Activated CD4-positive, alpha-beta T cell treated with anti-CD3 and anti-CD28 coated beads for 4 hours (primary cell): ENCODE measurements at places on chromosomes 16 and 17.

- no peak for DNase-seq
Observed at GRCh38 chr17:77740481-77740880, 218.0 kb upstream of the TNRC6C start.

DNA sequence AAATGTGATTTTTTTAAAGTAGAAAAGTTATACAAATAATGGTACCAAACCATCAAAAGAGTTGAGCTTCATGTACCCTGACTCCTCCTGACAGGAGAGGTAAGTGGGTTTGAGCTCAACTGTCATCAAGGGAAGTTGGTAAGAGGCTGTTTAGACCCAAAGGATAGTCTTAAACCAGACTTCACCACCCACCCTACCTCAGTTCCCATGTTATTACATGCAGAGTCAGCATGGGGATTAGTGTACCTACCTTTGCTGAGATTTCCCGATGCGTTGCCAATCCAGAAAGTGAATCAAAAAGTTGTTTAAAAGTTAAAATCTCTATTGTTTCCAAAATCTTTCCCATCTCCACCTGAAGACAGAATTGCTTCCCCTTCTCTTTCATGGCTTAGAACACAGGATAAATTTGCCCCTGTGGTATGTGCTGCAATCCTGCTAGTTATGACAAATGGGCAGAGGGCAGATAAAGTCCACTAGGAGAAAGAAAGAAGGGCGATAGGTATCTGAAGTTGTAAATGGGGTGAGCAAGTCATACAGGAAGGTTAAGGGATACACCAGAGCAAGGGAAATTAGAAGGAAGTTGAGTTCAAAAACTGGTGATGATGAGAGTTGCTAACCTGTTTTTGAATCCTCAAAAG is 72.8 kb downstream of the NEUROD2 start:
- DNase-seq: no peak

DNA sequence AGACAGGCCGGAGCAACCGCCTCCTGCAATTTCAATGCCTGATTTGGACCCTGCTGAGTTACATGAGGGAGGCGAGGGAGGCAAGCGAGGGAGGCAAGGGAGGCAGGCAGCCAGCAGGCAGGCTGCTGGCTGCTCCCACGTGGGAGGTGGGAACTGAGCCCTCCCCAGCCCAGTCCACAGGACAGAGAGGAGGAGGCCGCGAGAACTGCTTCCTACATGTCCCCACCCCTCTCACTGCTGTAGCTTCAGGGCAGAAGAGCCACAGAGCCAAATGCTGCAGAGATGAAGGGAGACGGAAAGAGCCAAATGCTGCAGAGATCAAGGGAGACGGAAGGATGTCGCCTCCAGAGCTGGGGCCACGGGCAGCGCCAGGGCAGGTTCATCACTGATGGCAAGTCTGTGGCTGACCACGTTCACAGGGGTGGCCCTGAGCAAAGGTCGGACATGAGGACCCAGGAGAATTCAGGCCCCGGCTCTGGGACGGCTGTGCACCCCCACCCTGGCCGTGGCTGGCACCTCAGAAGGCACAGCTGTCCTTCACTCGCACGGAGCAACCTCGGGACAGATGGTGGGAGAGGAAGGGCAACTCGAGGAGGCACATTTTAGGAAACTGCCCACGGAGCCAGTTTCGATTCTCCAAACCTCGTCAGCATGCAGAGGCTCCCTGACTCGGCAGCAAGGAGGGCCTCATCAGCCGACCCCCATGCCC is 21.5 kb downstream of the RPH3AL start:
- no peak for DNase-seq

DNA sequence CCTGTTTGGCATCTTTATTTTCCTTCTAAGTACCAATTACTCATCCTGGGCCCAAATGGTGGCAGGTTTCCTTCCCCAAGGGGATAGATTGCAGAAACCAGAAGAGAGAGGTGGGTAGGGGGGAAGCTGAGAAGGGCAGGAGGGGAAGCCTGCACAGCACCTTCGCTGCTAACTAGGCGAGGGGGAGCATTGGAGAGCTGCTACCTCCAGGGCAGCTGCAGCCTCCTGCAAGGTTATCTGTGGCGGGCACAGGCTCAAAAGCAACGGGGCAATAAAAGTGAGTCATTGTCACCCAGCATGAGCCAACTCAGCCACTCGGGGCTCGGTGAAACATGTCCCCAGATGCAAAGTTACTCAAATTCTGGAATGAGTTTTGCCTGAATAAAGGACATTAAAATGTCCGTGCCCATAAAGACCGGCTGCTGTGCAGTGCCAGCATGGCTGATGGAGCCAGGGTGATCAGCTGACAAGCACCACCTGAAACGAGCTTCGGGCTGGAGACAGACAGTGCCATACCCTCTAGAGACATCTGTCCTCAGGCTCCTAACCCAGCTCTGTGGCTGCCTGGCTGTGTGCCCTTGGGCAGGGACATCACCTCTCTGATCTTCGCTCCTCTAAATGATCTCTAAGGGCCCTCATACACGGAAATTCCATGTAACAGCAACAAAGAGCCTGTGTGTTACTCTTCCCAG is 68.1 kb upstream of the GRIN2A start:
- no peak for DNase-seq

DNA sequence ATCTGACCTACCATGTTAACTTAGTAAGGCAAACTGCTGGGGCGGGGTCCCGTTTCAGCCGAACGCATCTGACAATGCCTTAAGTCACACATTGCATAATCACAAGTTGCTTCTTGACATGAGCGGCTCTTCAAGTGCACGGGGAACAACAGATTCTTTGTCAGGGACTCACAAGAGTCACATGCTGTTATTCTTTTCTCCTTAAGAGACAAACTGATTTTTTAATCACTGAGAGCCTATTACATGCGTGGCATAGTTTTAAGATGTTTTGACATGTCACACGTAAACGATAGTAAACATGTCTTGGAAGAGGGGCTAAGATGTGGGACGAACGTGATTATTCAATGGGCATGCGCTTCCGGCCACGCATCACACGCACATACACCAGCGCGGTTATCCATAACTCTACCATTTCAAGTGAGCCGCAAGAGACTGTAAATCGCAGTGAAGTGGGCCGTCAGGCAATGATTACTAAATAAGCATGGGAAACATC is 63.4 kb downstream of the ADCY9 start:
- DNase-seq: no peak

GRCh38 chr16:4159726-4160125 is 43.5 kb upstream of the ADCY9 start:
- no peak for DNase-seq

DNA sequence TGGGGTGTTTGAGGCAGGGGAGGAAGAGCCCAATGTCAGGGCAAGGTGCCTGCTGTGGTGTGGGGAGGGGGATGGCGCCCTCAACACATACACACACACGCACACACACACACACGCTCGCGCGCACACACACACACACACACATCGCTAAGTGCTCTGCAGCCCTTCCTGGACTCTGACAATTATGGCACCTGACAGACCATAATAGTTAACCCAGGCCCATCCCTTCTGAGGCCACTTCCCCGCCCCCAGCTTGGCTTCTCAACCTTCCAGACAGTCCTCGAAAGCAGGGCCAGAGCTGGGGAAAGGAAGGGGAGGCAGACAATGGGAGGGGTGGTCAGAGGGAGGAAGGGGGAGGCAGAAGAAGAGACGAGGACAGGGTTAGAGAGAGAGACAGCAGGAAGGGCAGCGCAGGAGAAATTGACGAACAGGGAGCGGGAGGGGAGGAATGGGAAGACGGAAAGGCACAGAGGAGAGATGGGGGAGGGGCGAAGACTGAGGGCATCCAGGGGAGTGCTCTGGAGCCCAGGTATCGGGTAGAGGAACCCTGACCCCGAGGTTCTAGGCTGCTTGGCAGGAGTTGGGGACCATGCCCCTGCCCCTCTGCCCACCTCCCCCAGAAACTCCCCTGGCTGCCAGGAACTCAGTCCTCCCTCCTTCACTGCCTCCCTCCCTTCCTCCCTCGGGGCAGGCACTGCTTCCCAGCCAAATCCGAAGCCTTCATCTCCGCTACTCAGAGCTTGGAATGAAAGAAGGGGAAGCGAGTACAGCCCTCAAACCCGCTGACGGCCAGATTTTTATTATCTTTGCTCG is 4.0 kb downstream of the SRCIN1 start:
- DNase-seq: no peak

- DNase-seq: no peak
Observed at GRCh38 chr17:9499041-9499440, 76.6 kb downstream of the STX8 start.

DNA sequence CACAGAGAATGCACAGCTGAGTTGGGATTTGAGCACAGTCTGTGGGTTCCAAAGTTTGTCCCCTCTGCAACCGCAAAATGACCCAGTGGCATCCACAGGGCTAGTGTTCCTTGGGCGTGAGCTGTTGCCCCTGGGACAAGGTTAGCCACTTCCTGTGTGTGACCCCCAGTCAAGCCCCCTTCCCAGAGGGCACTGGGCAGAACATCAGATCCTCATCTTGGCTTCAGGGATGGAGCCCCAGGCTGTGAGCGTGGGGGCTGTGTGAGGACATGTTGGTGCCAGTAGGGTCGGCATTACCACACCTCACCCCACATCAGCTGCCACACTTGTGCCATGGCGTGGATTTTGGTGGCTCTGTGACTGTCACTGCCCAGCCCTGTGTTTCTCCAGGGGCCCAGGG is 55.3 kb downstream of the USP22 start:
- no peak for DNase-seq

- no peak for DNase-seq
Observed at GRCh38 chr16:81469710-81470535, 25.3 kb downstream of the CMIP start.

DNA sequence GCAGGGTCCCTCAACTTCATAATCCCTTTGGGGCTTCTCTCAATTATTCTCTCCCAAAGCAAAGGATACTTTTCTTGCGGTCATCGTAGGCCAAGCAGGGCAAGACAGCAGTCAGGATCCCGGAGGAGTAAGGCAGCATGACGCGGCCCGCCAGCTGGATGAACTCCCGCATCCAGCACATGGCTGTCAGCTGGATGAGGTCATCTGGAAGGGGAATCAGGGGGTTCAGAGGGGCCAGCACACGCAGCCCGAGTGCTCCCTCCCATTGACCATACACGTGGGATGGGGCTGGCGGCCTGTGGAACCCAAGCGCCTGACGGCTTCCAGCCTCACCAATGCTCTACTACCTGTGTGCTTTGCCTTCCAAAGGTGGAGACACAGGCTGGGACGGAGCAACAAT is 19.2 kb downstream of the VAC14 start:
- no peak for DNase-seq

DNA sequence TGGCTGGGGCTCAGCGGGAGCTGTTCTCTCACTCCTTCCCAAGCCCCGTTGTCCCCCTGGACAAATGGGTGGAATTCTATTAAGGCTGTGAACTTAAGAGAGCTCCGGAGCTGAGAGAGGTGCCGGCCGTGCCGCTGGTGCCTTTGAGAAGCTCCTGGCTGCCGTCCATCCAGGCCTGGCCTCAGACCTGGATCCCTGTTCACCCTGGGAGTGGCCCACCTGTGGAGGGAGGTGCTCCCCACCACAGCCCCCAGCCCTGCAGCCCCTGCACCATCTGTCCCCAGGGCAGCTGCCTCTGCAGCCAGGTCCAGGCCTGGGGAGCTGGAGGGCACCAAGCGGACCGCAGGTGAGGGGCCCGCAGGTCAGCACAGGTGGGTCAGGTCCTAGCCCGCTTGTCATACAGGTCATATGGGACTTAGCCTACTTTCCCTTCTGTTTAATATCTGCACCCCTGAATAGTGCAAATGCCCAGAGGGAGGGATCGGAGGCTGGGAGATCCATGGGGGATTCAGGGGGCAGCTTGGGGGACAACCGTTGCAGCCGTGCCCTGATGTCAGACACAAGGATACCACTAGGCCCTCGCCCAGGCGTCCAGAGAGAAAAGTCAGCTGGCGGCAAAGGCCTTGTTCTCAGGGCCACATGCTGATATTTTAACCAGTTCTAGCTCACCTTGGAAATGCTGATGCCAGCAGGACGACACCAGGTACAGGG is 15.2 kb upstream of the METRNL start:
- DNase-seq: no peak

- no peak for DNase-seq
Observed at GRCh38 chr17:58210922-58211321, 8.1 kb downstream of the MKS1 start.

DNA sequence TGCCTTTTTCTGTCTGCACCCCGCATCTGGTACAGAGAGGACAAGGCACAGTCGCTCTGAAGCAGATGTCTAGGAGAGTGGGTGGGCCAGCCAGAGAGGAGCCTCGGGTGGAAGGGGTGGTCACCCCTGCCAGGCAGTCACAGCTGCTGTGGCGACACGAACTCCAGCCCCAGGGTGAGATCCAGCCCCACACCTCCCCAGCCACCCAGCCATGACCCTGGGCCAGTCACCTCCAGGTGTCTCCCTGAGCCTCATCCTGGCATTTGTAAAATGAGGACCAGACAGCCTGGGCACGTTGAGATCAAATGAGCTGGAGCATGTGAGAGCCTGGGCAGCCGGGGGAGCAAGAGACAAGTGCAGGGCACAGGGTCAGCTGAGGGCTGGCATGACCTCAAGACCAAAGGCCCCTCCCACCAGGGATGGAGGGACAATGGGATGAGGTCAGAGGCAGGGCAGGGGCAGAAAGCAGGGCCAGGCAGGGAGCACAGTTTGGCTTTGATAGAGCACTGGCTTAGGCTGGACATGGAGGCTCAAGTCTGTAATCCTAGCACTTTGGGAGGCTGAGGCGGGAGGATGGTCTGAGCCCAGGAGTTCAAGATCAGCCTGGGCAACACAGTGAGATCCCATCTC is 7.7 kb downstream of the ADAM11 start:
- DNase-seq: no peak

DNA sequence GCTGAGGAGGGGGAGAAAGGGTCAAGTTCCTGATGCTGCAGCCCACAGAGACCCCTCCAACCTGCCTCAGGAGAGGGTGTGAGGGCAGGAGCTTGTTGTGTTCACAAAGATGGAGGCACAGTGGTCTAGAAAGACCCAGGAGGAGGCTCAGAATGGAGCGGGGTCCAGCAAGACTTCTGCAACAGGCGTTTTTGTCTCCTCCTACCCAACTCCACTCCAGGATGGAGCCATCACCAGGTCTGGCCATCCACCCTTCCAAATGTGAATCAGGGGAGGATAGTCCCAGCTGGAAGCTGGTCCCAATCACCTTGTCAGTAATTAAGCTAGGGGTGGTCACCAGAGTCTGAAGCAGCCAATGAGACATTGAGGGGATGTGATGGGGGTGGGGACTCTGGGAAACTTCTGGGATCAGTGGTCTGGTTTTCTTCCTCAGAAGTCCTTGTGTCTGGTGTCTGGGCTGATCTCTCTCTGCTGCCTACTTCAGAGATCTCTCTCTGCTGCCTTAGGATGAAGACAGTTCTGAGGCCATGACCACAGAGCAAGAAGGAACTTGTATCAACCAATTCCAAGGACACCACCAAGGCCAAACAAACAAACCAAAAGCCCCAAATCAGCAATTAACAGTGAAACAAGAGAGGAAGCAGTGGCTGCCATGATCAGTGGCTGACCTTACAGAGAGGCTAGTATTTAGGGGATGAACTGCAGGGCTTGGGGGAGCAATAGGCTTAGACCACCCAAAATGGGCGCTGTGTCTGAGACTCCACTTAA is 14.5 kb downstream of the CD300LB start:
- no peak for DNase-seq

GRCh38 chr17:52648995-52649394 is 490.5 kb upstream of the CA10 start:
- no peak for DNase-seq
